ENCODE measurements at places on chromosomes 1 and 21. TPM values are rescaled to one million over a fixed set of nuclear protein-coding genes. Genes with fewer than 3 reads are reported as not detected.

The KHDRBS1 gene
- 80.6 TPM for polyA plus RNA-seq

The LPAR3 gene
- polyA plus RNA-seq: 0.06 TPM

The KDF1 gene
- 0.89 TPM for polyA plus RNA-seq

The CORT gene
- 0.22 TPM for polyA plus RNA-seq

The TMPRSS15 gene
- polyA plus RNA-seq: not detected

DNA sequence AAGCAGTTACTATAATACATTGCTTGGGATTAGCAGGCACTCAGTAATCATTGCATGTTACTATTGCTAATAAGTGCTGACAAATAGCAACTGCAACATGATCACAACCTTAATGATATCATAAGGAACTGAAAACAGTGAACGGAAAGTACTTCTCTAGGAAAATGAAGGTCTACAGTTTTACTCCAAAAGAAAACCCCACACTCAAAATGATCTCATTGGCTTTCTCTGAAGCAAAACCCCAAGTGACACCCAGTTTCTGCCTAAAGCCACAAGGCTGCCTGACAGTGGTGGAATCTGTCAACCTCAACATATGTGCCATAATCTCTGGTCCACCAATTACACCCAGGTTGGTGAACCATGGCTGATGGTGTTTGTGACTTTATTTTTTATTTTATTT is 137.6 kb downstream of the PTGER3 start:
- no peak for DNase-seq

DNA sequence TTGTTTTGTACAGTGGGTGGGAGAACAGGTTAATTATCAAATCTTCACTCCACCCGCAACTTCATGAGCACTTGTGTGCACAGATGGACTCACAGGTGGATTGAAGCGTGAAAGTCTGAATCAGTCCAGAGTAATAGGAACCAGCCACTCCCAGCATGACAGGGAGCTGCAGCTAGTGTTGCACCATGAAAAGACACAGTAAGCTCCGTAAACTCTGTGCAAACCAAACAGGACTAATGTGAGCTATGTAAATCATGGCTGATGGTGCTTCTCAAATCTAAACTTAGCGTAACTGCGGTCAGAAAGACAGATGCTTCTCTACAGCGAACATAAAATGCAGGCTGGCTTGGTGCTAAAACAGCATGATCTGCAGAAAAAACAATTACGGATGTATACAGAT is 114.4 kb downstream of the CENPF start:
- no peak for DNase-seq

GRCh38 chr1:13543451-13544220 is 29.8 kb upstream of the LRRC38 start:
- no peak for DNase-seq

DNA sequence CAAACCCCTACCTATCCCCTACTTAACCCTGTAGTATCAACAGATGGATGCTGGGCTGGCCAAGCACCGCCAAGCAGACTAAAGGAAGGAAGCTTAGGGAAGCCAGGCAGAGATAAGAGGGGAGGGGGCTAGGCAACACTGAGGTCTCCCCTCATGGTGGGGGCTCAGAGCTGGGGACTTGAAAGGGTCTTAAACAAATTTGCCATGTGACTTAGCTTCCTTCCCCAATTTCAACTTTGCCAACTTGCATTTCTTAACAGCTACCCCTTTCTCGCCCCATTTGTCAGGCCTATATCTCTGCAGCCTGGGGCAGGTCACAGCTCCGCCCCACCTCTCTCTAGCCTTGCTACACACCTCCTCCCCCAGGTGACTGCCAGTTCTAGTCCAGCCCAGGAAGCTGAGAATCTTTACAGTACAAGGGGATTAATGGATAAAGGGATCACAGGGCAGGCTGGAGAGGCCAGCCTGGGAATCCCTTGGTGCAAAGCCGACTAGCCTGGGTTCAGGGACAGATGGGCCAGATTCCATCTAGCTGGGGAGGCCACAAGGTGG is 3.4 kb downstream of the KIF21B start:
- peak; percentile 87 for DNase-seq

DNA sequence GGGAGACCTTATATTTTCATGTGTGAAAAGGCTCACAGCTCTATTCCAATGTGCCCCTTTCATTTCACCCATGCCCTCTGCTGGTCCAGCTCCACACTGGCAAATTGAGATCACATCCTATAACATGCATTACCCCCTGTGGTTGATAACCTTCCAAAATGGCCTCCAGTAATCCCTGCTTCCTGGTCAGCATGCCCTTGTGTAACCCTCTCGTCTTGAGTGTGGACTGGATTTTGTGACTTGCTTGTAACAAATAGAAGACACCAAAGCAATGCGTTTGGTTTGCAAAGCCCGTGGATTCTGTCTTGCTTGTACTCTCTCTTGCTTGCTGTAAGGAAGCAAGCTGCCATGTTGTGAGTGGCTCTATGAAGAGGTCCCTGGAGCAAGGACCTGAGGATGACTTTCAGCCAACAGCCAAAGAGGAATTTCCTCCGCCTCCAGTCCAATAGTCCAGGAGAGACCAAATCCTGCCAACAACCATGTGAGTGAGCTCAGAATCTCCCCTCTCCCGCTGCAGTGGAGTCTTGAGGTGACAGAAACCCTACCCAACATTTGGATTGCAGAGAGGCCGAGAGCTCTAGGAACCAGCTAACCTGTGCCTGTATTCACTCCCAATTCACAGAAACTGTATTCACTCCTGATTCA is 17.4 kb downstream of the KCNA10 start:
- no peak for DNase-seq
